ENCODE measurements at places on chromosomes 4 and X.

- no peak for DNase-seq
Measured at GRCh38 chr4:16627999-16628398, 270.4 kb downstream of the LDB2 start.

DNA sequence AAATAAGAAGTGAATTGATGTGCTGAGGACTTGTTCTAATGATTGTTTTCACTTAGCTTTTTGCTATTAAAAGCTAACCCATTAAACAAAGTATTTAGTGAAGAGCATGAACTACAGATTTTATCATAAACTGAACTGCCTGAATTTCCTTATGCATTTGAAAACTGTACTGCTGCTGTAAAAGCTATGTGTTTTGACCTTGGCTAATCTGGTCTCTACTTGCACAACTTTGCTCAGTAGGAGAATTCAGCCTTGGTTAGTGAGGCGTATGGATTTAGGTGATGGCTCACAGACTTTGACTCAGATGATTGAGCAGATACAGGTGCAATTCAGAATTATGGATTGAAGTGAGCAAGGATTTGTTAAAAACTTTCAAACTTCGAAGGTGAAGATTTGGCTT lies 38.7 kb upstream of the FAT1 start:
- no peak for DNase-seq

DNA sequence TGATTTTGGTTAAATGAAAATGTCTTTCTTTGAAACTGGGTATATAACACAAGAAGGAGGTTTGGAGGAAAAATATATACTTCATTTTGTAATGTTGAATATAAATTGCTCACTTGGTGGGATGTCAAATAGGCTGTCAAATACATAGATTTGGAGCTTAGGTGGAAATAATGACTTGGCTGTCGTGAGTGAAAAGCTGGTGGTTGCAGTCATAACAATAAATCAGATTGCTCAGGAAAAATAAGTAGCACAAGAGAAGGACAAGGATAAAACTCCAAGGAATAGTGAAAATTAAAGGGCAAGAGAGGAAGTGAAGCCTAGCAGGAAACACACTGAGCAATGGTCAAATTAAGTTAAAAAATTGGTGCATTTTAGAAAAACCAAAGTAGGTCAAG lies 253.0 kb upstream of the ANKRD50 start:
- no peak for DNase-seq

GRCh38 chrX:152988536-152989291 lies 5.2 kb downstream of the PNMA5 start:
- peak; percentile 45 for DNase-seq

DNA sequence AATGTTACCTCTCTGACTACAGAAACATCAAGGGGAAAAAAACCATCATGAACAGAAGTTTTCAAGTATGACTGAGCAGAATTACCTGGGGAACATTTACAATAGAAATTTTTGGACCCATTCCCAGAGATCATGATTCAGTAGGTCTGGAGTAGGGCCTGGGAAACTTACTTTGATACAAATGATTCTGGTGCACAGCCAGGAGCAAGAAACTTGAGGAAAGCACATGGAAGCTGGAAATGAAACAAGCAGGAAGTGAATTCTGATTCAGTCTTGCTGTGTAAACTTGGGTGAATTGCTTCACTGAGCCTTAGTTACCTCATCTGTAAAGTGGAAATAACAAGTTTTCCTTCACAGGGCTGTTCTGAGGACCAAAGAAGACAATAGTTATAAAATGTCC lies 192.5 kb upstream of the TAPT1 start:
- no peak for DNase-seq

- DNase-seq, result no peak
Measured at GRCh38 chr4:81447566-81448229, 24.0 kb downstream of the RASGEF1B start.

- no peak for DNase-seq
Measured at GRCh38 chr4:101475246-101475645, 127.9 kb upstream of the PPP3CA start.

DNA sequence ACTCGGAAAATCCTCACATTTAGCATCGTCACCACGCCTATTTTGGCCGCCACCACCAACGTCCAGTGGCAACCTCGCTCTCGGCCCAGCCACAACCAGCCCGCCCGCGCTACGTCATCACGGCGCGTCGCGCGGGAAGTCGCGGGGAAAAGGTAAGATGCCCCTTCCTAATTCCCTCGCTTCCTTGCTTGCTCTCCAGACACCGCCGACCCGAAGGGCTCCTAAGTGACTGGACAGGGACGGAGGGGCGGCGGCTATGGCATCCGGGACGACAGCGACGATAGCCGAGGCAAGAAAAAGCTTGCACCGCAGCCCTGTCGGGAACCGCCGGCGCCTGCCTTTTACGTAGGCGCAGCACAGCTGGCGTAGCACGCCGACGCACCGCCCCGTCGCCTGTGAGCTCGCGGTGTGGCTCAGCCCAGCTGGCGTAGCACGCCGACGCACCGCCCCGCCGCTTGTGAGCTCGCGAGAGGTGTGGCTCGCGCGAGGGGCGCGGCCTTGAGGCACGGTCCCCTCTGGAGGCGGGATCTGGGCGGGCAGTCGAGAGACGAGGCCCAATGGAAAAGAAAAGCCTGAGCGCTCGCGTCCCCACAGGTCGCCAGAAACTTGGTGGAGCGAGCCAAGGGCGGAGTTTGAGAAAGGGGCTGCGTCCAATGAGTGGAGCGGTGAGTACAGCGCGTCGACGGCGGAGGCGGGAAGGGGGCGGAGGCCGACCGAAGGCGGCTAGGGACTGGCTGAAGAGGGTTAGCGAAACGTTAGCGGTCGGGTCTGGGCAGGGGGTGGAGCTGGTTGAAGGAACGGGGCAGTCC lies at the start of gene HDAC6:
HDAC6 (plus strand) TSS at position 788 of the 809 bp plus-strand sequence. CDS start 626 bp downstream, outside the sequence.
- DNase-seq, result peak; percentile 91

All from GM13976 (cell line).